ENCODE measurements at places on chromosomes 7 and 10.

- DNase-seq: no peak
Measured at GRCh38 chr7:95619517-95619916, 23.2 kb upstream of the PDK4 start.

DNA sequence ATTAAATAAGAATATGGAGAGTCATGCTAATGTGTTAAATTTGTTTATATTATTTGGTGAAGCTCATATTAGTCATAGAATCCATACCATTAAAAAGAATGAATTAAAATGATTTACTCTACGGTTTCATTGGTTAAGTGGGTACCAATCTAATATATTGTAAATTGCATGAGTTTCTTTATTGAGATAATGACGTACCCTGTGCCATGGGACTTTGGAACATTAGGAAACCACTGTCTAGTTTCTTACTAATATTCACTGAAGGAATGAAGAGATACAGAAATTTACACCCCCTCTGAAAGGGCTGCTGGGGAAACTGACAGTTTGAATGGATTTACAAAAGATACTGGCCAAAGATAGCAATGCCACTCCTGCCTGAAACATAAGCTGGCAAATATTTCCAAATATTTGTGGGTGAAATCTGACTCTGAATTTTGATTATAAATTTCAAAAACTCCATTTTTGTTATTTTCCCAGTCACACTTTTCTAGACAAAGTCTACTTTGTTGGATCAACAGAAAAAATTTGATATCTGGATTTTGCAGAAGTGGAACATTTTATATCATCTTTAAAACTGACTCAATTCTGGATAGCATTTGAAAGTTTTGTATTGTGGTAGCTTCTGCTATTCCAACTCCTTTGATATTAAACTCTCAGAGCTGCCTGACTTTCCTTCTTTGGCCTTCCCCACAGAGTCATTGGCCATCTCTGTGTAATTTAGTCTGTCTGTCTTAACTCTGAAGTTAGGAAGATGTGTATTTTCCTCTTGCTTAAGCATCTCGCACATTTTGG lies 22.3 kb downstream of the MDFIC start:
- DNase-seq: no peak

DNA sequence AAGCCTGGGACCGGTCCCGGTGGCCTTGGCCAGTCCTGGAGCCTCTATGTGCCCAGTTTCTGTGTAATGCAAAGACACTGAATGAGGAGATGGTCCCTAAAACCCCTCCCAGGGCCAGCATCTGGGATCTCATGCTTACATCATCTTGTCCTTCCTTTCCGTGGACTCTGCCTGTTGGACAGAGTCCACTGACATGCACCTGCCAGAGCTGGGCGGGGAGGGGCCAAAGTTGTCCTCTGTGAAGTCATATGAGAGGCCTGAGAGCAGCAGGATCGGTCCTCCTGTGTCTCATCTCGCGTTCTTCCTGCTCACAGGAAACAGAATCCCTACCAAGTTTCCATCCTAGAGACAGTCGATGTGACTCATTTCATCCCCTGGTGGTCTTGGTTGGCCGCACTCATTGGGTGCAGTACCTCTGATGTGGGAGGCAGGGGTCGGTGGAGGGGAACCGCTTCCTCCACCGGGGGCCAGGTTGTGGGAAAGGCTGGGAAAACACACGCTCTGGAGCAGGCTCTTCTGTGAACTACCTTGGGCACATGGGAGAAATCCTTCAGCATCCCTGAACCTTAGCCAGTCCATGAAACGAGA lies 389.6 kb upstream of the PODXL start:
- DNase-seq: no peak

- DNase-seq: peak; percentile 31
Measured at GRCh38 chr7:141276031-141276430, 202.2 kb downstream of the TMEM178B start.

- no peak for DNase-seq
Measured at GRCh38 chr7:87056346-87056745, 3.1 kb downstream of the ELAPOR2 start.

DNA sequence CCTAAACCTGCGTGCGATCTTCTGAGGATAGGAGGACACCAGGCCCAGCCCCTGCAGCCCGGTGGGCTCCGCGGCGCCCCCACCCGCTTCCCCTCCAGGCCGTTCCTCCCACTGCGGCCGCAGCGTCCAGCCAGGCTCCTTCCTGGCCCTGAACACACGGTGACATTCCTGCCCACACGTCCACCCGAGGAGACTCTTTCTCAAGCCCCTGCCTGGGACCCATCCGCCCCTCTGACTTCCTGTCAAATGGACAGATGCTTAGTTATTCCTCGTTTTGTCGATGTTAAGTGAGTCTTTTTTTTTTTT lies 32.4 kb upstream of the RNF32 start:
- no peak for DNase-seq

All from epithelial cell of esophagus (primary cell).